CD4-positive, alpha-beta T cell (primary cell): ENCODE measurements at places on chromosomes 3 and 15.

GRCh38 chr3:102531686-102532085 lies 96.9 kb downstream of the ZPLD1 start:
- DNase-seq = no peak

GRCh38 chr15:86044981-86045380 lies 34.7 kb upstream of the AGBL1 start:
- DNase-seq = no peak

GRCh38 chr15:36926427-36926825 lies 173.9 kb downstream of the MEIS2 start:
- no peak for DNase-seq

DNA sequence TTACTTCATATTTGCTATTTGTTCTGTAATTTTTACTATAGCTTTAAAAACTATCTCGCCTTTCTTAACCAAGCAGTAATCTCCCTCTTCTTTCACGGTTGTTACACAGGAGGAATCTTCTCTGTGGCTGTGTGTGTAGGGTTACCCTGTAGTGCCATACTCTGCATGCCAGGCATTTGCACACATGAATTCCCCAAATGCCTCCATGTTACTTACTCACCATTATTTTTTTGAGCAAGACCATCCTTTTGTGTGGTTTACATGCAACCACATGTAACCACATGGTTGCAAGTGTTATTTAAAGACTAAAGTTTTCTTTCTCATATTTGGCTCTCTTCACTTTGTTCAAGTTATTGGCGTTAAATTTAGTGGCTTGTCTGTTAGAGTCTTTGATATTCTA lies 45.5 kb downstream of the HPS3 start:
- no peak for DNase-seq

DNA sequence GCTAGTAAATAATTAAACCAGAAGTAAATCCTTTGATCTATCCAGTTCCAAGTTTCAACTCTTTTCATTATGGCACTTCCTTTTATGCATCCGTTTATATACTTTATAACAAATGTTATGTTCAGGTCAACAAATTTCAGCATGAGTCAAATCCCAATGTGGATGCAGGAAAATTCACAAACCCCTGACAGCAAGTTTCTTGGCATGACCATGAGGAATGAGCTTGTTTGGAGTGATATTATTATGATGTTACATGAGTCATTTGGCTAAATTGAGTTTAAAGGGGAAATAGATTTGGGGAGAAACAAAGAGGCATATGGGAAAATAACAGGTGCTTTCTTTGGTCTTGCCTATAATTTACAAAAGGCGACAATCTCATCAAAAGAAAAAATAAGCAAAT lies 32.1 kb upstream of the KCNMB2 start:
- no peak for DNase-seq

DNA sequence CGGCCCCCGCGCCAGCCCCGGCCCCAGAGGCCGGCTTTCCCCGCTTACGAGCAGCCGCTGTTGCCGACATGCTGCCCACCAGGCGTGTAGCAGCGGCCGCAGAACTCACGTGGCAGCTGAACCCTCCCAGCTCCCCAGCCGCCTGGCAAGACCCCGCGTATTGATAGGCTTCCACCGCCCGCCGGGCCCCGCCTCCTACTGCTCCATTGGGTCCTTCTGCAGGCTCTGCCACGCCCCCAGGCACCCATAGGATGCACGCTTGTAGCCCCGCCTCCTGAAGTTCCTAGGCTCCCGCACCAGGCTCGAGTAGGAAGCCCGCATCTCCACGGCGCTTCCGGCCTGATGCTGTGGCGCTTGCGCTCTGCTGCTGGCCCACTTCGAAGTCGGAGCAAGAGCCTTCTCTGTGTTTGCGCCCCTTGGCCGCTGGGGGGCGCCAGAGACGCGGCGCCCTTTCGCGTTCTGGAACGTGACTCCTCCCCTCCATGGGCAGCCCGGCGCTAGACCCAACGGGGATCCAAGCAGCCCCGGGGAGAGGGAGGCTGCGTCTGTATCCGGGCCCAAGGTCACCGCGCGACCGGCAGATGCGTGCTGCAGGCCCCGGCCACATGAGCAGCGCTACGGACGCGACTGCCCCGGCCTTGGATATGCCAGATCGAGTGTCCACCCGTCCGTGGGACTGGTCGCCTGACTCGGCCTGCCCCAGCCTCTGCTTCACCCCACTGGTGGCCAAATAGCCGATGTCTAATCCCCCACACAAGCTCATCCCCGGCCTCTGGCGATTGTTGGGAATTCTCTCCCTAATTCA lies at the start of the genes PARP3 and RRP9:
Gene PARP3 (plus strand): TSS at position 566 of the 805 bp plus-strand sequence. CDS start 993 bp downstream, outside the sequence.
Gene RRP9 (minus strand): TSS at position 107 of the 805 bp plus-strand sequence. CDS start 37 bp downstream, at position 70.
- peak; percentile 97 for DNase-seq

DNA sequence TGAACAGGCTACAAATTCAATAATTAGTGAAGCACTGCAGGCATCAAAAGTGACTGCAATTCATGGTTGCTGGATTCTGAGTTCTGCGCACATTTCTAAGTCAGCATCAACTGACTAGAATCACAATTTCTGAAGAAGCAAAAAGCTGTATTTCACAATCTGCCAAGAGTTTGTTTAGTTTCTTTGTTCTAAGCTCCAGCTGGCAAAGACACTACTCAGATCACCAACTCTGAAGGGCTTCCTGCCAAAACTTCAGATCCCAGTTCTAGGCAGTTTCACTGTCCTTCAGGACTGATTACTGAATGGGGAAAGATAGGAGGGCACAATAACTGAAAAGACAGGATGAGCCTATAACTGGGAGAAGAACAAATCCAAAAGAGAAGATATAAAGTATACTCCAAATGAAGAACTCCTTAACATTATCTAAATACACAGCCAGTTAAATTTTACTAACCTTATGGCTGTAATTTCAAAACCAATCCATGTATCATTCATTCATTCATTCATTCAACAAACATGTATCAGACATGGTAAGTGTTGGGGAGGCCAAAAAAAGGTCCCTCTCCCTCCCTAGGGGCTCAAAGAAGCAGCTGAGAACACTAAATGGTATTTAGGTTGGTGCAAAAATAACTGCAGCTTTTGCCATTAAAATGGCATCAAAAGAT lies 17.1 kb downstream of the TJP1 start:
- DNase-seq = no peak

DNA sequence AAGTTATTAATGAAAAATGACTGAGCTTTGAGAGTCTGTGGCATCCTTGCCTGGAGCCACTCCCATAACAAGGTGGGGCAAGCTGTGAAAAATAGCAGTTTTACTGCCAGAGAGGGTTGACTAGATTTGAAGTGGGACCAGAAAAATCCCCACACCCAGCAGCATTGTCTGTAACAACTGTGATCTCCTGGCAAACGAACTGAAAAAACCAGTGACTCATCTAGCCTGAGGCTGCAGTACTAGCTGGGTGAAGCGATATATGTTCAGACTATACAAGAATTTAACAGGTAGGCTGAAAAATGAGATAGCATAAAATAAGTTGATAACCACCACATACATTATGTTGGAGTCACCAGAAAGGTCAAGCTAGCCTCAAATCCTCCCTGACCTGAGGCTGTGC lies 64.0 kb downstream of the DPH6 start:
- no peak for DNase-seq

GRCh38 chr15:34804776-34805175 lies 9.4 kb upstream of the ACTC1 start:
- no peak for DNase-seq

- no peak for DNase-seq
These were observed 830 bp downstream of the SEMA4B start for GRCh38 chr15:90201944-90202375.

GRCh38 chr3:129051871-129052340 lies 8.7 kb upstream of the GP9 start:
- DNase-seq = no peak

DNA sequence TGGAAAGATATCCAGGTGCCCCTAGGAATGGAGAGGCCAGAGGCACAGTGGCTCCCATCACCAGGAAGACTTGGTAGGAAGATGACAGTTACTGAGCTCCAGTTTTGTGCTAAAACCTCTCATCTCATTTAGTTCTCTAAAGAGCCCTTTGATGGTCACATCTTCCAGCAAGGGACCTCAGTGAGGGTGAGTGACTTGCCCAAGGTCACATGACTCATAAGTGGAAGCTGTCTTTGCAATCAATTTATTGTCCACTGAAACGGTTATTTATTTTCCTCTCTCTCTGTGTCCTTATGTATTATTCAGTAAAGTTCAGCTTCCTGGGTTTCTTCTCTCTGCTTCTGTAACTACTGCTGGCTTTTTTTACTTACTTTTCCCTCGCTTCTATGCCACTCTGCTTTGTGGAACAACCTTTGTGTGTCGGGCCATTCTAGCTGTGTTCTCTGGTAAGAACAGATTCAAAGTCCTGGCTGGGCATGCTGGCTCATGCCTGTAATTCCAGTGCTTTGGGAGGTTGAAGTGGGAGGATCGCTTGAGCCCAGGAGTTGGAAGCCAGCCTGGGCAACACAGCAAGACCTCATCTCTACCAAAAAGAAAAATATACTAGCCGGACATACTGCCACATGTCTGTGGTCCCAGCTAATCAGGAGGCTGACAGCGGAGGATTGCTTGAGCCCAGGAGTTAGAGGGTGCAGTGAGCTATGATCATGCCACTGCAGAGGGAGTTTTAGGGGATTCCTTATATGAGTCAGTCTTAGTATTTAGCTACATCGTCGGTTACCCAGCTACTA lies 55.9 kb downstream of the PDIA5 start:
- no peak for DNase-seq

DNA sequence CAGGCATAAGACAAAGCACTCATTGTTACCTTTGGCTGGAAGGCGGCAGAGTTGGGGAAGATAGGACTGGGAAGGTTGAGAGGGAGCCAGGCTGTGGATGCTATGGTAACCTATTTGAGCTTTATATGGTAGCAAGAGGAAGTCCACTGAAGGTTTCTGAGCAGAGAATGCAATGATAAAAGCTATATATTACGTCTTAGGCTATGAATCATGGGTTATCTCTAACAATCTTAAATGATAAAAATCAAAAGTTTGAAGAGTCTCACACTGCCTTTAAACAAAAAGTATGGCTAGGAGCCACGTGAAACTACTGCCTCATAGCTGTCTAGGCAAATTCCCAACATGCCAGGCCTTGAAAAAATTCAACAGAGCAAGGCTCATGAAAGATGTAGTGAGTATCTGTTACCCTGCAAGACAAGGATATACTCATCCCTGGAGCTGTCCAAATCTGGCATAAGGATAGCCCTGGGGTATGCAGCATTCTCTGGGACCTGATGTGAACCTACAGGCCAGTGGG lies 4.1 kb downstream of the P3H2 start:
- no peak for DNase-seq

DNA sequence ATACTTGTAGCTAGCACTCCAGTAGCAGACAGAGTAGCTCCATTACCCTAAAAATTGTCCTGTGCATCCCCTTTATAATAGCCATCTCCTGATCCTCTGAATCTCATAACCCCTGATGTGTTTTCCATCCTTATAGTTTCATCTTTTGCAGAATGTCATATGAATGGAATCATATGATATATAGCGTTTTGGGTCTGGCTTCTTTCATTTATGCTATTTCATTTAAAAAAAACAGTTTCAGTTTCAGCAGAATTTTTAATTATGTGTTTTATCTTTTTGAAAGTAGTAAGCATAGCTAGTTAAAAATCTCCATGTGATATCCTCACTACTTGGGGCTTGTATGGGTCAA lies 132.7 kb downstream of the KLF13 start:
- DNase-seq = no peak

GRCh38 chr3:183435661-183436060 lies 7.2 kb upstream of the MCF2L2 start:
- DNase-seq = no peak

DNA sequence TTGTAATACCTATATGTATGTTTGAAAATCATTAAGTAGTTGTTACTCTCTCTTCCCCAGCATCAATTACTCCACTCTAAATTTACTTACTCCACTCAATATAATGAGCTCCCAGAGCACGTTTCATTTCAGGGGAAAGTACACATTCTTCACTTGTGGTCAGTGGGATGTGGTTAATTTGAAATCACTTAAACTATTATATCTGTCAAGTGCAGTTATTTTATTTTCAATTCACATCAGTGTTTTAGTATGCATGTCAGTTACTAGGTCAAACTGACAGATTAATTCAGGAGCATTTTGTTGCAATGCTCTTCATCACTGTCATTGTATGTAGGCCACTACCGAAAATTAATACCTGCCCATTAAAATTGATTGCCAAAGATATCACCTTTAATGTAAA lies 376.1 kb downstream of the ZIC4 start:
- DNase-seq = no peak
